ENCODE measurements at places on chromosomes 1 and 21. TPM values are rescaled to one million over a fixed set of nuclear protein-coding genes. Genes with fewer than 3 reads are reported as not detected.

Gene PM20D1
- 1.3 TPM for total RNA-seq

Gene MCOLN2
- total RNA-seq, result not detected

Gene KRTCAP2
- 115 TPM for total RNA-seq

DNA sequence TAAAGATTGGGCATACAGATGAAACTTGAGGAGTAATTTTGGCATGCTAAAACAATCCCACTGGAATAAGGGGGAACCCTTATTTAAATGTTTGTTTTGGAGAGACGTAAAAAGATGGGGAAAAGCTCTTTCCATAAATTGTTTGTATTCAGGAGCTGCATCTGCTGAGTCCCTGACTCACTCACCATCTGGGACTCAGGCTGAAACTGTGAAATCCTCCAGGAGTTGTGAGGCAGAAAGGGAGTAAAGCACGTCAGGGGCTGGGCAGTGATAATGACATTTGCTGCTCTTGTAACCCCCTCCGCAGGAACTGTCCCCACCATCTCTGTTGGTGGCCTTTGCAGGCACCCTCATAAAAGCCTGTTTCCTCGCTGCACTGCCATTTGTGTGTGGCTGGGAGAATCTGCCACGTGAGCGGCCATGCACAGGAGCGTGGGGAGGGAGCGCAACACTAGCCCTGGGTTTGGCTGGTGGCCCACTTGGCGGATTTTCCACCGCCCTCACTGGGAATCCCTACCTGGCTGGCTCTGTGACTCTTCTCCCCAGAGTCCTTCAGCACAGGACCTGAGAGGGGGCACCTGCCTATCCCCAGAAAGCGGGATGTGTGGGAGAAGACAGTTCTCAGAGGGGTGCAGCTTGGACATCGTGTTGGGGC, 45.3 kb downstream of the ZSCAN20 start:
- no peak for DNase-seq

DNA sequence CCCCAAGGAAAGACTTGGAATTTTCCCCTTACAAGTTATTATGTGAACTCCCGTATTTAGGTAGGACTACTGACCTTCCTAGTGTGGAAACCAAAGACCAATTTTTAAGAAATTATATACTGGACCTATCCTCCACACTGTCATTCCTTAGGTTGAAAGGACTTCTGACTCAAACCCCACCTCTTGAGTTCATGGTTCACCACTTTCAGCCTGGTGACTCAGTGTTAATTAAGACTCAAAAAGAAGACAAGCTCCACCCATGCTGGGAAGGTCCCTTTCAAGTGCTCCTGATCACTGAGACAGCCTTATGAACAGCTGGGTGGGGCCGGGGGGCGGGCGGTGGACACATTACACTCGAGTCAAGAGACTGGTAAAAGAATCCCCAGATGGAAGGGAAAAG, 113.2 kb downstream of the LRRC53 start:
- no peak for DNase-seq

DNA sequence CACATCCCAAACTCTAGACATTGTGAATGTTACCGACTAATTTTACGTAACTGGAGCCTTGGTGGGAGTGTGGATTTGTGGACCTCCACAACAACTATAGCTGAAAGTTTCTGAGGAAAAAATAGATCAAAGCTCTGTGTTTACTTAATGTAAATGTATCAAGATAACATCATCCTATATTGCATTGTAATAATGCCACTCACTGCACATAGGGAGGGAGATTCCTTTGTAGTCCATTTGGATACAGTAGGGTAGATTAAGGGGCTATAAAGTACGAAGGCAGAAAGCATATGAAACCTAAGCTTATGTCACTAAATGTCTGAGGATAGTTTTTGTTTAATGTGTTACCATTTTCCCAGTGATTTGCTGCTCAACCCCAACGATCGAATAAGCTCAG, 273.4 kb downstream of the TM2D1 start:
- no peak for DNase-seq

GRCh38 chr1:159900086-159900680, at the start of gene CFAP45:
CFAP45 (minus strand) TSS chr1:159900165; CDS start chr1:159900098, 67 bp downstream.
- DNase-seq, result peak; percentile 84

DNA sequence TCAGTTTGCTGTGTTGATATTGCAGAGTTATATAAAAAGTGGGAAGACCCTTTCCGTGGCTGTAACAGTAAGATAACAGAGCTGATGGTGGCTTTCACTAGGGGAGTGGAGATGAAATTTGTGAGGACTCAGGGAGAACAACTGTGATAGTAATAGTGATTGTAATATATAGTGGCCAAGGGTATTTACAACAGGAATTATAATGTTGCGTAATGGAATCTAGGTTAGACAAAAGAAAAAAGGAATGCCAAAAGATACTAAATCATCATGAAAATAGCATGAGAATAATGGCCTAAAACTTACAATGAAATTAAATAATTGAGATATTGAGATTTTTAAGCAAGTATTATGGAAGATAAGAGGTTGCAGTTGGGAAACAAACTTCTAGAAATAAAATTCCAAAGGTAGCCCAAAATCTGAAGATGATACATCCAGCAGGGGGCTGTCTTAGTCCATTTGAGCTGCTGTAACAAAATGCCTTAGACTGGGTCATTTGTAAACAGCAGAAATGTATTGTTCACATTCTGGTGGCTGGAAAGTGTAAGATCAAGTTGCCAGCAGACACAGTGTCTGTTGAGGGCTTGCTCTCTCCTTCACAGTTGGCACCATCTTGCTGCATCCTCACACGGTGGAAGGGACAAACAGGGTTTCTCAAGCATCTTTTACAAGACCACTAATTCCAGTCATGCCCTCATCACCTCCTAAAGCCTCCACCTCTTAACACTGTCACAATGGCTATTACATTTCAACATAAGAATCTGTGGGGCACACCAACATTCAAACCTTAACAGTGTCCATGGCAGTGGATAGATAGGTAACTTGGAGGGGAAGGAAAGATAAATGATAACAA, 711.2 kb downstream of the MRPL39 start:
- DNase-seq, result no peak

GRCh38 chr1:237834461-237834860, 56.3 kb downstream of the ZP4 start:
- no peak for DNase-seq
